MG63 (cell line): ENCODE measurements at places on chromosomes 12 and 14. TPM values are rescaled to one million over a fixed set of nuclear protein-coding genes. Genes with fewer than 3 reads are reported as not detected.

DNA sequence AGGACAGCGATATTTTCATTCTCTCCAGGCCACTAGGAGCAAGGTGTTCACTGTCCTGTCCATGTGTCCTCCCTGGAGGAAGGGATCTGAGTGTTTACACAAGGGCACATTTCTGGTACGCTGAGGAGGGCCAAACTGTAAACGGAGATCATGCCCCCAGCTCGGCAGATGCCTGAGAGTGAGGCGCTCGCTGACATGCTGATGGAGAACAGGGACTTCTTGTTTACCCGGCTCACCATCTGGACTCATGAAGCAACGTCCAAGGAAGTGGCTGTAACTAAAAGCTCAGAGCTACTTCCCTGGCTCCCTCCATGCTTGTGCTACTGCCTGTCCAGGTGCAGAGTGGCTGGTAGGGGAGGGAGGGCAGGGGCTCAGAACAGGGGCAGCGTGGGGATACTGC lies 43.4 kb upstream of the KCNA1 start:
- DNase-seq, result no peak

- peak; percentile 22 for DNase-seq
Measured at GRCh38 chr12:115598871-115599811, 678.4 kb downstream of the MED13L start.

- DNase-seq, result no peak
Measured at GRCh38 chr14:83842547-83842946, 1687.4 kb upstream of the FLRT2 start.

DNA sequence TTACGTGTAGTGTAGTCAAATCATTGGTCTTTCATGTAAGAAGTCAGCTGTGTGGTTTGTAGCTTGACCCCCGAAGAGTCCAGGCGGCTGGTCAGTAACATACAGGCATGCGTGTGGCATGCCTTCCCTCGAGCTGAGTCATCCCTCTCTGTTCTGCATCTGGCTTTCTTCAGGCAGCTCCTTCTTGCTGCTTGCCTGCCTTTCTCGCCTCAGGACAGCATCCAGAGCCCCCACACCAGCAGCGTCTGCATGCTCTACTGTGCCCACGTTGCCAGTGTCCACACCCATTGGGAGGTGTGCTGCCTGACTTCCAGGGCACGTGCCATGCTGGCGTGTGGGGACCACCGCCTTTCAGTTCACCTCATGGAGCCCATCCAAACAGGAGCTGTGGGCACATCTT lies 96.8 kb downstream of the EP400 start:
- DNase-seq, result no peak

DNA sequence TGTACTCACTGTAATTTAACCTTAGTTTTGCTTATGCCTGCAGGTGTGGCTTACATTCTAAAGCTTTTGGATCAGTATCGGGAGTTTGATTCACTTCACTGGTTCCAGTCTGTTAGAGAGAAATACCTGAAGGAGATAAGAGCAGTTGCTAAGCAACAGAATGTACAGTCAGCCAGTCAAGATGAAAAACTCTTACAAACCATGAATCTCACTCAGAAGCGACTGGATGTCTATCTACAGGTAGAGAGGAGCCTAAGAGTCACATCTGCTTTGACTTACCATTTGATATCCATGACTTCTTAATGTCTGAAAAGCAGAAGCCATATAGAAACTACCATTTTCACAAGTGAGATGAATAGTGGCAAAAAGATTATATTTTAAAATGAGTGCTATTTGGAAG lies 56.5 kb downstream of the WASHC4 start:
- DNase-seq, result no peak

GRCh38 chr14:62064751-62065323 lies 302.6 kb downstream of the SNAPC1 start:
- DNase-seq, result no peak

DNA sequence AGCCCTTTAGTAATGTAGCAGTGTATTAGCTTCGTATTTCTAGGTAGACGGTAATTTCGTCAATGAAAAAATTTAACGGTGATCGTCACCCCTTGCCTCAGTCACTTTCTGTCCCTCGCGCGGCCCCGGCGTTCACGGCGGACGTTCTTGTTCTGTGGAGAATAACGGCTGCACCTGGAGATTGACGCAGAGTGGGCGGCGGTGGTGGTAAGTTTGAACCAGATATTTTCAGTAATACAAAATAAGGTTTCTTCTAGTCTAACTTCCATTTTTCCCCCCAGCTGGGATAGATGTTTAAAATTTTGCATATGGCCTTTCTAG lies 341 bp downstream of the ZNF10 start:
- peak; percentile 2 for DNase-seq

- DNase-seq, result no peak
Measured at GRCh38 chr14:60999536-60999935, 18.5 kb downstream of the SLC38A6 start.

DNA sequence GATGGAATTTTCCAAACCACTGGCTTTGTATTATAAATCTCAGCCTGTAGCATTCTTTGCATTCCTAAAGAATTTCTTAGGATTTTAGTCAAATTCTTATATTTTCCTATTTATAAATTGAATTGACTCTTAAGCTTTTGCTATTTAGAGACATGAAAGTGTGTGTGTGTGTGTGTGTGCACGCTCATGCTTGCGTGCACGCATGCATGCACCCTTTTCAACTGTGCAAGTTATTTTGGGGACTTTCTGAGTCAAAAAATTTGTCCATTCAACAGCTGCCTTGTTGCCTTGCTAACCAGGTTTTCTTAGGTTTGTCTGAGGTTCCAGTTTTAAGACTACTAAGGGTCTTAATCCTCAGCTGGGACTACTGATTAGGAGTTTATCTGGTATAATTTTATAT lies 42.6 kb downstream of the GPATCH2L start:
- DNase-seq, result no peak

Gene GPRC5A
- 11.0 and 24.5 TPM in 2 replicates for total RNA-seq

Gene SLC25A47
- total RNA-seq, result not detected in 2 replicates

Gene SIX6
- total RNA-seq, result not detected in 2 replicates

Gene MYH6
- not detected in 2 replicates for total RNA-seq

Gene PIWIL1
- total RNA-seq, result not detected in 2 replicates

Gene CLEC2A
- total RNA-seq, result not detected in 2 replicates

Gene SYCP3
- not detected in 2 replicates for total RNA-seq
